ENCODE measurements at places on chromosomes 13 and 19.

DNA sequence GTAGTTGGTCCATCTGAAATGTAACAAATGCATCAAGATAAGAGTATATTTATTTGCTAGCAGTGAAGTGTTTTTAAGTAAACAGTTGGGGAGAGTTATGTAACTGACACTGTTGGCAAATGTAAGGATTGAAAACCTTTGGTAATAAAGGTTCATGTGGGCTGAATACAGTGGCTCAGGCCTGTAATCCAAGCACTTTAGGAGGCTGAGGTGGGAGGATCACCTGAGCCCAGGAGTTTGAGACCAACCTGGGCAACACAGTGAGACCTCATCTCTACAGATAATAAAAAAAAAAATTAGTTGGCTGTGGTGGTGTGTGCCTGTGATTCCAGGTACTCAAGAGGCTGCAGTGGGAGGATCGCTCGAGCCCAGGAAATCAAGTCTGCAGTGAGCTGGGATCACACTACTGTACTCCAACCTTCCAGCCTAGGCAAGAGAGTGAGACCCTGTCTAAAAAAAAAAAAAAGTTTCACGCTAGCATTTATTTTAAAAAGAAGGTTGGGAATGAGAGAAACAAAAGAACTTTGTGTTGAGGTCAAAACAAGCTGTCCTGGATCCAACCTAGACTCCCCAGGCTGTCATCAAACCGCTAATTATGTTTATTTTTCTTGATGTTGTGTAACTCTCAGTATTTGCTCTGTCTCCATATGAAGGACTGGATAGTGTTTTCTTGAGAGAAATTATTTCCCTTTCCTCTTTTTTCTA lies 20.7 kb downstream of the SETDB2 start:
- DNase-seq: no peak

DNA sequence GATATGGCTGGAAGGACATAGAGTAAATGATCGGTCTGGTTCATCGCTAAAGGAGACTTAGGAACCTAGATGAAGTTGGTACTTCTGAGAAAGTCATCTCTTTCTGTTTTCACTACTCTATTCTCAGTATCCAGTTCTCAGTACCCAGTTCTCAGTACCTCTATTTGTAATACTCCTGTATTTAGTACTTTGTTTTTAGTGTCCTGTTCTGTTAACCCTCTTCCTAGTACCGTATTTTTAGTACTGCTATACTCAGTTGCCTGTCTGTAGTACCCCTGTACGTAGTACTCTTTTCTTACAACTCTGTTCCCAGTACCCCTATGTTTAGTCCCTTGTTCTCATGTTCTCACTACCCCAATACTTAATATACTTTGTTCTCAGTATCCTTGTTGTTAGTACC lies 1.2 kb downstream of the RFXAP start:
- DNase-seq: no peak

GRCh38 chr13:113758651-113759524 lies at the start of gene TMEM255B:
Gene TMEM255B, plus strand, starts transcription at chr13:113759226. Its CDS starts 44 bp downstream, at chr13:113759270.
- DNase-seq: peak; percentile 90

DNA sequence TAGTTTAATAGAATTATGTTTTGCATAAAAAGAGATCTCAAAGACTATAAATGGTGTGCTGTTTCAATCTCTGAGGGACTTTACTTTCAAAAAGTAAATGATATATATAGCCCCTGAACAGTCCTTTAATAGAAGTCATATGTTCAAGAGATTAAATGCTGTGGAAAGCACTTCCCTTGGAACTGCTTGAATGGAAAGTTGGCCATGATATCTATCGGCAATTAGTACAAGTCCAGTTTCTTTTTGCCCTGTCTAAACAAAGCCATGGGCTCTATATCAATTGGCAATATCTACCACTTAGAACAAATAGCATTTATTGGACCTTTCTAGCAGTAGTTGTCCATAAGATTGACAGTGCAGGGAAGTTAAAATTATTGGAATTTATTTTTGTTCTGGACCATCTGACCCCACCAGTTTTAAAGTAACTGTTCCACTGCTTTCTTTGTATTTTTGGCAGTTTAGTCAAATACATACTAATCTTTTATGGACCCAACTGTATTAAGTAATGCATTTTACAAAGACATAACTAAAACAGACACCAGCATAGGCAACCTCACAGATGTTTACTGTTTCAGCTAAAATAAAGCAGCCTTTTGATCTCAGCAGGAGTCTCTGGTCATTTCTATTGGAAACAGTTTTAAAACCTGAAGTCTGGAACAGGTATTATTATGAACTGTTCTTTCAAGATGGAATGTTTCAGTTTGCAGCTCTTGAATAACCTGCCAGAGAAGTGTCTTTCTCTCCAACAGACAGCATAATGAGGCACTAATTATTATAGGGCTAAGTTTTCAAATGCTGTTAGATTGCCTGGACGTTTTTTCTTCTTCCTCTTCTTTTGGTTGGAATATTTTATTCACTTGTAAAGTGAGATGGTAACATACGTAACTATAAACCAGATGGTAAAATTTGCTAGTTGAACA lies 282.6 kb downstream of the DCLK1 start:
- no peak for DNase-seq

DNA sequence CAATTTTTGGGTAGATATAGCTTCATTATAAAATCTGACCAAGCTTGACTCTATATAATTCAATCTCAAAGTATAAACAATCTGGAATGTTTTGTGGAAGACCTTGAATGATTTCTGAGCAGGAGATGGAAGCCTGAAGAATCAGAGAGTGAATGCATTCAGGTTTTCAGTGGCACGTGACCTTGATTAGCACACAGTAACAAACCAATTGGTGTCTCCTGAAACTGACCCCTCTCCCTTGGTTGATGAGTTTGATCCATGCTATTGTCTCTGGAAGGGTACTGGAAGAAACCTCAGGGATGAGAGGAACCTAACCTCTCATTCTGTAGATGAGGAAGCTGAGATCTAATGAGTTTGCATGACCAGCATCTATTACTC lies 39.6 kb downstream of the PCDH8 start:
- no peak for DNase-seq

GRCh38 chr13:87906411-87906810 lies 235.2 kb downstream of the SLITRK5 start:
- DNase-seq: no peak

GRCh38 chr19:14614099-14614412 lies 31.2 kb downstream of the CLEC17A start:
- no peak for DNase-seq

DNA sequence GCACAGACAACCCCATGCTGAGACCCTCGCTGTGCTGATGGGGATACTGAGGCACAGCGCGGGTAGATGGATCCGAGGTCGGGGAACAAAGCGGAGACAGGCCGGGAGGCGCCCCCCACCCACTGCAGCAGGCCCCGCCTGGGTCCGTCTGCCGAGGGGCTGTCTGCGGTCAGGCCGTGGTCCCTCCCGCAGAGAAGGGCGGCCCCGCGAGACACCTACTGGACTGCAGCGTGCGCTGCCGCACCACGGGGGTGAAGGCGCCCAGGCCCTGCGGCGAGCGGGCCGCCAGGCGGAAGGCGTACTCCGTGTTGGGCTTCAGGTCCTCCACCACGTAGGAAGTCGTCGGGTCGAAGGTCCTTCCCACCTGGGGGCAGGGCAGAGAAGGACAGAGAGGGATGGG lies 101.9 kb downstream of the PTPRS start:
- no peak for DNase-seq

DNA sequence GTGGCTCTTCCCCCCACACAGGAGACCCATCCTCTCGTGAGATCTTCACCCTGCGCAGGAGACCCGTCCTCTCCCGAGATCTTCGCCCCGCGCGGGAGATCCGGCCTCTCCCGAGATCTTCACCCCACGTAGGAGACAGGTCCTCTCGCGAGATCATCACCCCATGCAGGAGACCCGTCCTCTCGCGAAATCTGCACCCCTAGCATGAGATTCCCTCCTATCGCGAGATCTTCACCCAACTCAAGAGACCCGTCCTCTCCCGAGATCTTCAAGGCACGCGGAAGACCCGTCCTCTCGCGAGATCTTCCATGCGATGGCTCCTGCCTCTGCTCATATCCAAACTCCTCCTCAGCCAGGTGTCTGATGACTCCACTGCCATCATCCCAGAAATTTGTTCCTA lies 24.3 kb downstream of the LAIR2 start:
- no peak for DNase-seq

GRCh38 chr19:12859546-12859945 lies 21.2 kb downstream of the MAST1 start:
- no peak for DNase-seq

DNA sequence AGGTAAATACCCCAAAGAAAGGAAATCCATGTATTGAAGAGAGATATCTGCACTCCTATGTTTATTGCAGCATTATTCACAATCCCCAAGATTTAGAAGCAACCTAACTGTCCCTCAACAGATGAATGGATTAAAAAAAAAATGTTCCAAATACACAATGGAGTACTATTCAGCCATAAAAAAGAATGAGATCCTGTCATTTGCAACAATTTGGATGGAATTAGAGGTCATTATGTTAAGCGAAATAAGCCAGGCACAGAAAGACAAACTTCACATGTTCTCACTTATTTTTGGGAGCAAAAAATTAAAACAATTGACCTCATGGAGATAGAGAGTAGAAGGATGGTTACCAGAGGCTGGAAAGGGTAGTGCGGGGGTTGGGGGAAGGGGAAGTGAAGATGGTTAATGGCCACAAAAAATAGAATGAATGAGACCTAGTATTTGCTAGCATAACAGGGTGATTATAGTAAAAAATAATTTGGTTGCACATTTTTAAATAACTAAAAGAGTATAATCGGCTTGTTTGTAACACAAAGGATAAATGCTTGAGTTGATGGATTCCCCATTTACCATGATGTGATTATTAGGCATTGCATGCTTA lies 9.7 kb upstream of the ZNF709 start:
- no peak for DNase-seq

GRCh38 chr13:21686751-21687391 lies 16.0 kb downstream of the FGF9 start:
- no peak for DNase-seq

- no peak for DNase-seq
These were observed 238.0 kb downstream of the GGACT start for GRCh38 chr13:100350601-100351000.

All from BE2C (cell line).